NCI-H2029 treated with DMSO at 0.1 percent for 48 hours (cell line): ENCODE measurements at places on chromosomes 6 and 20.

DNA sequence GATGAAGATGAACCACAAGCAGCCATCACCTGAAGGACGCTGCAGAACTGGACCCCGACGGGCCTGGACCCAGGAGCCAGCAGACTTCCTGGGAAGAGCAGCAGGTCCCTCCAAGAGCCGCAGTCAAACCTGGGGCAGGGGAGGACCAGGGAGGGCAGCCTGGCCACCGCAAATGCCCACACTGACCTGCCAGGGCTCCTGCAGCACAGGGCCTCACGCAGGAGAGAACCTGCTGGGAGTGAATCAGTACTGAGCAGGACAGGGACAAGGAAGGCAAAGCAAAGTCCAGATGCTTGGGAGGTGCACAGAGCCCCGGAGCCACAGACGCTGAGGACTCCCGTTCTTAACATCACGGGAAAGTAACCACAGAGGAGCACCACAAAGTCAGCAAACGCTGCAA is 75.2 kb downstream of the TAF4 start:
- DNase-seq: no peak

GRCh38 chr6:149089510-149089909 is 228.0 kb upstream of the TAB2 start:
- DNase-seq: no peak

DNA sequence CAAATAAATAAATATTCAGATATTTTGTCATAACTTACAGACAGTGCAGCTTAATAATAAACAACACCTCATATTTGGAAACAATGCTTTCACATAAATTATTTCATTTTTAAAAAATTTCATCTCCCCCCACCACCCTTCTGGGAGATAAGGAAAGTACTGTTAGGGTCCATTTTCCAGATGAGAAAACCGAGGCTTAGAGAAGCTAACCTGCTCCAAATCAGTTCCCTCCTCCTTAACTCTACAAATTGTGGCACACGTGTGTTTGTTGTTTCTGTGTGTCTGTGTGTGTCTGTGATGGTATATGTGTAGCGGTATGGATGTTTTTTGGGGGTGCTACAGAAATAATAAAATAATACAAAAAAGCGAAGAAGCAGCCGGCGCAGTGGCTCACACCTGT is 54.2 kb upstream of the NAA20 start:
- no peak for DNase-seq

DNA sequence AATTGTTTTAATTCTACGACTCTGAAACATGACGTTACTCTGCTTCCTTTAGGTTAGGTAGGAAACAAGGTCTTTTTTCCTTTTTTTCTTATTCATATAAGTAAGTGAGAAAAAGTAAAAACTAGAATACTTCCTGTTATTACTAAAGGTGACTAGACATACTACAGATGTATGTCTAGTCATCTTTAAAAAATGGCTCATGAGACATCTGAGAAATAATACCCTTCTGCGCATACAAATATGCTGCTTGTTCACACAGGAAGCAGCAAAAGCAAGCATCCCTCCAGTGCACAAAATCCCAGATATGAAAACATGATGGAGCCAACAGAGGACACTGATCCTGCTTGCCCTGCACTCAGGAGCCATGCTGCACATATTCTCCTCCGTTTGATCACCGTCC is 699.1 kb downstream of the EPM2A start:
- DNase-seq: no peak

GRCh38 chr6:43636308-43636659 is 644 bp downstream of the MAD2L1BP start:
- DNase-seq: no peak

- DNase-seq: peak; percentile 3
These were observed 650 bp upstream of the TTK start for GRCh38 chr6:80003826-80004172.

- DNase-seq: no peak
These were observed 1.5 kb downstream of the NELFCD start for GRCh38 chr20:58982406-58983114.

- DNase-seq: no peak
These were observed 669.0 kb upstream of the EYS start for GRCh38 chr6:66376001-66376400.

DNA sequence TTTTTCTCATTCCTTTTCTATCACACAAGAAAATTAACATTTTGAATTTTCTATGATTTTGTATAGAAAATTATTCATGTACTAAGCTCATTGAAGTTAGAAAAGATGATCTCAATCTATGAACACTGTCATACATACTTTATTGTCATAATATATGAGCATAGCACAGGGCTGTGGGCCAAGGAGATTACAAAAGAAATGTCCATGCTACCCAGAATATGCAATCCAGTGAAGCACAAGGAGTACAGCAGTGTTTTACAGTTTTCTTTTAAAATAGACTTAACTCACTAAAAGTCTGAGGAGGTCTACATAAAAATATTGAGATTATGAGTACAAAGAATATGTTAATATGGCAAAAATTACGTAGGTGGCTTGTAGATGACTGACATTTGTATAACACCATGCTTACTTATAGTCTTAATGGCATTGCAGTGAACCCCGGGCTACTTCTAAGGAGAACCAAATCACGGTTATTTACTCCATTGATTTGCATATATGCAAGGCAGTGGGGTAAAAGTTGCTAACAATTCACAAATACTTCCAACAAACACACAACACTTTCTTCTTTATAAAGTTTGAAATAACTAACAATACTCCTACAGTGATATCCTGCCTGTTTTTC is 257.1 kb downstream of the BCKDHB start:
- no peak for DNase-seq
